ENCODE measurements at places on chromosomes 2 and 18. TPM values are rescaled to one million over a fixed set of nuclear protein-coding genes. Genes with fewer than 3 reads are reported as not detected.

Gene ESCO1
- total RNA-seq: 17.5 TPM

Gene PIEZO2
- not detected for total RNA-seq

Gene LMAN1
- total RNA-seq: 109 TPM

Gene CD207
- not detected for total RNA-seq

Gene TRABD2A
- 2.0 TPM for total RNA-seq

GRCh38 chr18:59717291-59717690 is 20.1 kb upstream of the CCBE1 start:
- H3K27me3 ChIP-seq: no peaks in the 10 kb centered on the region
- no peak overlapping the region for H3K4me3 ChIP-seq
- DNase-seq: no peak
- H3K27ac ChIP-seq: peak overlapping the region; percentile 47

DNA sequence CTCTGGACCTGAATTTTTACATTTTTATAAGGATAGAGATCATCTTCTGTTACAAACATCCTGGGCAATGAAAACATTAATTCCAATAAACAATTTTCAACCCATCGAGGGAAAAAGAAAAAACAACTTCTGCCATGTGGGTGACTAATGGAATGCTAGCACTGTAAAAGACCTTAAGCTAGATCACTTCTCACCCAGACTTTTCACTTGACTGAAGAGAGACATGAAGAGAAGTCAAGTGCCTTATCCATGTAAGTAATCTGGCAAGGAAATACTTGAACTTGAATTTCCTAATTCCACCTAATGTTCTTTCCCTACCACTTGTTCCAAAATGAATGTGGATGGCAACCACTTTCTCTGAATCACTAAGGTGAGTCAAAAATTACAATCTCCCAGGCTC is 98.3 kb upstream of the ACVR1C start:
- H3K27ac ChIP-seq: no peak overlapping the region
- H3K4me1 ChIP-seq: peaks cover 19% of the 10 kb centered on the region
- H3K27me3 ChIP-seq: no peaks in the 10 kb centered on the region

GRCh38 chr2:7771781-7772180 is 854.6 kb downstream of the RNF144A start:
- no peaks in the 10 kb centered on the region for H3K27me3 ChIP-seq
- H3K36me3 ChIP-seq: no peaks in the 10 kb centered on the region
- no peak for DNase-seq
- H3K4me1 ChIP-seq: peaks cover 23% of the 10 kb centered on the region
- peak overlapping the region; percentile 99 for H3K27ac ChIP-seq

DNA sequence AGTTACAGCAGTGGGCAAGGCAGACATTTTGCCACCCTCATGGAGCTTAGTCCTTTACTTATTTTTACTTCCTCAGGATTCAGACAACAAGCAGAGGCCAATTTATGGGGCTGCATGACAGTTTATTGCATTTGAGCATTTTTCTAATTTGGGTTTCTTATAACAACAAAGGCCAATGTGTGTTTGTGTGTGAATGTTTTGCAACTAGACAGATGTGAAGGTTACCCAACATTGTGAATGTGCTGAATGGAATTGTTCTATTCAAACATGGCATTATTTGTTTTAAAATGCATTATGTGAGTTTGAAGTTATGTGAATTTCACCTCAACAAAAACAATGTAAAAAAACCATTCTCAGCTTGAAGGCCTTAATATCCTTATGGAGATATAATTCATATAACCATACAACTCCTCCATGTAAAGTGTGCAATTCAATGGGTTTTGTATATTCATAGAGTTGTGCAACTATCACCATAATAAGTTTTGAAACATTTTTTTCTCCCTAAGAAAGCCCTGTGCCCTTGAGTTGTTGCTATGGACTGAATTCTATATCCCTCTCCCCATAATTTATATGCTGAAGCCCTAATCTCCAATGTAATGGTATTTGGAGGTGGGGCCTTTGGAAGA is 57.3 kb downstream of the CCDC195 start:
- H3K4me3 ChIP-seq: no peak overlapping the region
- H3K27me3 ChIP-seq: no peaks in the 10 kb centered on the region
- no peaks in the 10 kb centered on the region for H3K4me1 ChIP-seq

GRCh38 chr2:28557389-28558131 is 61.7 kb downstream of the PLB1 start:
- no peaks in the 10 kb centered on the region for H3K4me1 ChIP-seq
- no peak for DNase-seq
- no peaks in the 10 kb centered on the region for H3K36me3 ChIP-seq
- H3K4me3 ChIP-seq: no peak overlapping the region
- no peak overlapping the region for H3K27ac ChIP-seq

- no peaks in the 10 kb centered on the region for H3K36me3 ChIP-seq
- no peak overlapping the region for H3K27ac ChIP-seq
- DNase-seq: no peak
- no peaks in the 10 kb centered on the region for H3K27me3 ChIP-seq
- H3K4me1 ChIP-seq: no peaks in the 10 kb centered on the region
- no peak overlapping the region for H3K4me3 ChIP-seq
These were observed 298.1 kb downstream of the TGIF1 start for GRCh38 chr18:3748086-3748485.

GRCh38 chr2:153499439-153499838 is 20.9 kb upstream of the RPRM start:
- no peaks in the 10 kb centered on the region for H3K4me1 ChIP-seq
- no peak for DNase-seq

DNA sequence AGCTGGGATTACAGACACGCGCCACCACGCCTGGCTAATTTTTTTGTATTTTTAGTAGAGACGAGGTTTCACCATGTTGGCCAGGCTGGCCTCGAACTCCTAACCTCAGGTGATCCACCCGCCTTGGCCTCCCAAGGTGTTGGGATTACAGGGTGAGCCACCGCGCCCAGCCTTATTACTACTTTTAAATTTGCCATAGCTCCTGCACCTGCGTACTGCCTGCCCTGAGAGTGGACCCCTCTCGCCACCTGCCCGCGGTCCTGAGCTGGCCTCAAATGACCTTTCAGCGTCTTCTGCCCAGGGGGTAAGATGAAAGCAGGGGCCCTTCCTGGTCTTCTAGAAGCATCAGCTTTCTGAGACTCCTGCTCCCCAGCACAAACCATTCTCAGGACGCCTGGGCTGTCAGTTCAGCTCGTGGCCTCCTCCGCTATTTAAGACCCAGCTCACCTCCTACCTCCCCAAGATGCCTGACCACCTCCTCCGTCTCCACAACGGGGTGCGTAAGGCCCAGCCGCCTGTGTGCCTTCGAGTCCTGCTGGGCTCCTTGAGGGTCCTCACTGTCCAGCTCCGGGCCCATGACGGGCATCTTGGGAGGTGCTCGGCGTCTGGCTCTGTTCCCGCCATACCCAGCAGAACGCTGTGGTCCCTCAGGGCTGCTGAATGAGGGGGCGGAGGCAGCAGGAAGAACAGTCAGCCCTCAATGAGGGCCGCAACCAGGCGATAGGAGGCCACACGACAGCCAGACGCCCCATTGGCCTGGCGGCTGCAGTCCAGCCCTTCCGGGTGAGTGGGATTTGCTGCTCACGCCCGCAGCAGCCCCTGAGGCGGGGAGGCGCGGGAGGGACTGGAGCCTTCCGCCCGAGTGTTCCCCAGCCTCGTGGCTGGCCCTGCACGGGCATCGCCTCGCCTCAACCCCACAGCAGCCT is 266.6 kb downstream of the TFCP2L1 start:
- no peaks in the 10 kb centered on the region for H3K36me3 ChIP-seq
- no peak overlapping the region for H3K4me3 ChIP-seq
- no peaks in the 10 kb centered on the region for H3K4me1 ChIP-seq
- no peak for DNase-seq
- no peaks in the 10 kb centered on the region for H3K27me3 ChIP-seq
- H3K27ac ChIP-seq: no peak overlapping the region

DNA sequence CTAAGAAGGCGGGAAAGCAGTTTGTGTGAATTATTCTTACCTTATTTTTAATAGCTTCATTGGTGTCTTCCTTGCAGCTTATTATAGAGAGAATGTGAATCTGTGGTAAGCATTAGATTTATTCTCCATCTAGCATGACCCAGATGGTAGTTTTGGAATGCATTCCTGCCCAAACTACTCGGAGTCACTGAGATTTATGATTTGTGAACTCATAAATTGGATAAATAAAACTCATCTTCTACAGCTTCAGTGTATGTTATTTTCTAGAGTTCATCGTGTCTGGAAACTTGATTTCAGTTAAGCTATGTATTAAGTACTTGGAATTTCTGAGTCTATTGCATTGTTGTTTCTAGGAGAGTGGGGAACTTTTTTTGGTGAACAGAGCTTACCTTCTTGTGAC is 170.5 kb downstream of the FAM210A start:
- DNase-seq: no peak

- H3K4me3 ChIP-seq: no peak overlapping the region
- no peak overlapping the region for H3K27ac ChIP-seq
- peak; percentile 40 for DNase-seq
- H3K36me3 ChIP-seq: no peaks in the 10 kb centered on the region
These were observed 73.5 kb downstream of the PHLPP1 start for GRCh38 chr18:62788876-62789275.

DNA sequence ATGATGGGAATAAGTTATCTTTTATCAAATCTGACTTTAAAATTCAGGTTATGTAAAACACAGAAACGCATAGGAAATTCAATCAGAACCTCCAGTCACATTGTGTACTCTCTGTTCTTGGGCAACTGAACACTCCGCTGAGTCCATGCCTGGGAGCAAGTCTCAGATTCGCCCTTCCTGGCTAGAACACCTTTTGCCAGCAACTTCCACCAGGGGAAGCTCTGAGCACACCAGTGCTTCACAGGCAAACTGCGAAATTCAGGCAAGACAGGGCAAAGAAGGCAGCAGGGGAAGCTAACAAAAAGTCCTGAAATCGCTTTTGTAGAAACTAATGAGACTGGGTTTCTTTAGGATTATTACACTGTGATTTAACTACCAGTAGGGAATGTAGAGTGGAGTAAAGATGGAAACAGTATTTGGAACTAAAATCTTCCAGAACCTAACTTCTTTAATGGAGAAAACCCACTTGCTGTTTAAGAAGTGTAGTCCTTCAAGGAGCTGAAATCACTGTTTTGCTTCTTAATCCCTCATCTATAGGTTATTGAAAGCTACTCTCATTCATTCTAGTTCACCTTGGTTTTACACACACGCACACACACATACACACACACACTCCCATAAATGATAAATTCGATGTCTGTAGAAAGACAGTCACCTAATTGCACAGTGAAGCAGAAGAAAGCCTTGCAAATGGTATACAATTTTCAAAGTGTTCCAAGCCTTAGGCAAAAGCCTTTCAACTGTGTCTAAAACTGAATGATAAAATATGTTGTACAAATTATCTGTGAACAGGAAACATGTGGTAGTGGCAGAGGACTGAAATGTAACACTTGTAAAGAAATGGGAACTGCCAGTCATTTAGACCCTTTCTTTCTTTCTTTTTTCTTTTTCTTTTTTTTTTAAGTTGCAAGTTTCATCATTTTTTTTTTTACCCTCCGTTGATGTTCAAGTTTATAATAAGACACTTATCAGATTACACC is 214.5 kb downstream of the TMEM182 start:
- no peaks in the 10 kb centered on the region for H3K4me1 ChIP-seq
- peak; percentile 60 for DNase-seq
- no peak overlapping the region for H3K27ac ChIP-seq
- H3K27me3 ChIP-seq: peaks cover 67% of the 10 kb centered on the region
- H3K36me3 ChIP-seq: no peaks in the 10 kb centered on the region

DNA sequence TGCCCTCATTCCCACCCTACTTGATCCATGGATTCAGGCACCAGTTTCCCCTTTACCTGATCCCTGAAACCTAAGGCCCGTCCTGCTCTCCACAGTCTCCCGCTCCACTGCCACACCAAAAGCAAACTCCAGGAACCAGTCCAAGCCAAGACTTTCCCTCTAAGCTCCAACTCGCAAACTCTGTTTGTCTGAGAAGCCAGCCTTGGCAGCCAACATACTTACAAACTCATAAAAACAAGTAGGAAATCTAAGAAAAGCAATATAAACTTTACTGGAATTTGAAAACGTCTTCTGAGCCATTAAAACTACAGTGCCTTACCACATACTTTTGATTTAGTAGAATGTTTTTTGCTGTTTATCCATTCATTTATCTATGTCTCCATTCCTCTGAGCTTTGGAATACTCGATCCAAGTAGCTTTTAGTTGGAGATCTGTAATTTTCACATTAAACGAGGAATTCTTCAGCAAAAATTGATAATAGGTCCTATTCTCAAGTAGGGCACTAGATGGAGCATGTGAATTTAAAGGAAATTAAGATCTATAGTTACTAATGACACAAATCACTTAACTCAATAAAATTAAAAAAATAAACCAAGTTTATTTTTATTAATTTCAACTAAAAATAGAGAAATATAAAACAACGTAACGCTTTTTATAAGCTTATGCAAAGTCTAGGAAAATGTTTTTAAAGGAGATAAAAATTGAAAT is 199.7 kb downstream of the MYO3B start:
- peak; percentile 40 for DNase-seq
- H3K36me3 ChIP-seq: no peaks in the 10 kb centered on the region
- H3K27ac ChIP-seq: no peak overlapping the region
- peaks cover 60% of the 10 kb centered on the region for H3K4me1 ChIP-seq
- H3K4me3 ChIP-seq: no peak overlapping the region
